ENCODE measurements at places on chromosomes 7 and 10.

DNA sequence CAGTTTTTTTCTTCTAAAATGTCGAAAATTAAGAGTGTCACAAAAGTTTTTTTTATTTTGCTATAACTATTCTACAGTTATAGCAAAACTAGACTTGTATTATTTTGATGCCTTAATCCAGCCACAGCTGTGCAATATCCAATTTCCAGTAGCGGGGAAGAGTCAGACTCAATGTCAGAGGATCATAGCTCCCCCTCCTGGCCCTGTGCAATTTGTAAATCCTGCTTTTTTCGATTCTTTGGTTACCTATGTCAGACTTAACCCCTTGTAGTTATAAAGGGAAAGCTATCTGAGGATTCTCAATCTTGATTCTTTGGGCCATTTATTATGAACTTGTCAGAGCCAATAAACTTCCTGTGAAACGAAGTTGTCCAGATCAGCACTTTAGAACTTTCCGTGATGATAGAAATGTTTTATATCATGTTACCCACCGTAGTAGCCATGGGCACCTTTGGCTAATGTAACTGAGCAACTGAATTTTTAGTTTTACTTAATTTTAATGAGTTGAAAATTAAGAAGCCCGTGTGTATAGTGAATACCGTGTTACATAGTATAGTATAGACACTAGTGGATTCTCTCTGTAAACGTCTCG, 87.7 kb upstream of the PRKCQ start:
- DNase-seq, result peak; percentile 52

DNA sequence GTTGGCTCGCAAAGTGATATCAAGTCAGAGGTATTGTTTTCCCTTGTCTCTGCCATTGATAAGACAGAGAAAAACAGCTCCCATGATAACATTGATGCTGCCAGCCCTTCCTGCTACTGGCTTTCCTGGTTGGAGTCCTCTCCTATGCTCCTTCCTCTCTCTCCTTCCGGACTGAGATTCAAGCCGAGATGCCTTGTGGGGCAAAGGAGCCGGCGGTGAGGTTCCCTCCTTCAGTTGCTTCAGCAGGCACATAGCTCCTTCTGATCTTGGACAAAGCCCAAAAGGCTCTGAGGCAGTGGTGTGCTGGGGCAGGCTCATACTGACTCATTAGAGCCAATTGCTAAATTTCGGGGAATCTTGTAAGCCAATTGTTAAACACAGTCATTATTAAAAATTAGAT, 8.8 kb upstream of the ZCCHC24 start:
- DNase-seq, result no peak

DNA sequence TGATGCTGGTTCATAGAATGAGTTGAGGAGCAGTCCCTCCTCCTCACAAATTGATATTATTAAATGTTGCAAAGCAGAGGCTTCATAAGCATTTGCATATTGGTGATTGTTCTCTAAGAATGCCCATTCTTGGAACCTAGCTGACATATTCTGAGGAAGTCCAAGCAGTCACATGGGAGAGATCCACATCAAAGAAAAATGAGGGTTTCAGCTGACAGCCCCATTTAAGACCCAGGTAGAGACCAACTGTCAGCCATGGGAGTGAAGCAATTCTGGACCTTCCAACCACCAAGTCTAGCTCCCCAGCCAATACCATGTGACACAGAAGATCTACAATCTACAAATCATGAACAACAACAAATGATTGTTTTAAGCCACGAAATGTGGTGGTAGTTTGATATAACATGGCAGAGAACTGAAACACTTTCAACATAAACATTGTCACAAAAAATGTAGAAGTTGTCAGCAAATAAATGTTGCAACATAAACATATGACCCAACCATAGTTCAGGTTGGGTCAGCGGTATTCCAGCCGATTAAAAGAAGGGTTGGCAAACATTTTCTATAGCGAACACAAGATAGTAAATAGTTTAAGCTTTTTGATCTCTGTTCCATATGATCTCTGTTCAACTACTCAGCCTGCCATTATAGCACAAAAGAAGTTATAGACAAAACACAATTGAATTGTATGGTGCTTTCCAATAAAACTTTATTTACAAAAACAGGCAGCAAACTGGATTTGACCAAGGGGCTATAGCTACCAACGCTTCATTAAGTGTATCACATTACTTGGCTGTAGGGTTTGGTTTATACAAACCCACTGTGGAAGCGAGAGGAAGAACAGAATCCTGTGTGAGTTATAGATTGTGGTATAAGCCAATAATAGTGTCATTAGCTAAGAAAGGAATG, 41.4 kb upstream of the MPP7 start:
- no peak for DNase-seq

DNA sequence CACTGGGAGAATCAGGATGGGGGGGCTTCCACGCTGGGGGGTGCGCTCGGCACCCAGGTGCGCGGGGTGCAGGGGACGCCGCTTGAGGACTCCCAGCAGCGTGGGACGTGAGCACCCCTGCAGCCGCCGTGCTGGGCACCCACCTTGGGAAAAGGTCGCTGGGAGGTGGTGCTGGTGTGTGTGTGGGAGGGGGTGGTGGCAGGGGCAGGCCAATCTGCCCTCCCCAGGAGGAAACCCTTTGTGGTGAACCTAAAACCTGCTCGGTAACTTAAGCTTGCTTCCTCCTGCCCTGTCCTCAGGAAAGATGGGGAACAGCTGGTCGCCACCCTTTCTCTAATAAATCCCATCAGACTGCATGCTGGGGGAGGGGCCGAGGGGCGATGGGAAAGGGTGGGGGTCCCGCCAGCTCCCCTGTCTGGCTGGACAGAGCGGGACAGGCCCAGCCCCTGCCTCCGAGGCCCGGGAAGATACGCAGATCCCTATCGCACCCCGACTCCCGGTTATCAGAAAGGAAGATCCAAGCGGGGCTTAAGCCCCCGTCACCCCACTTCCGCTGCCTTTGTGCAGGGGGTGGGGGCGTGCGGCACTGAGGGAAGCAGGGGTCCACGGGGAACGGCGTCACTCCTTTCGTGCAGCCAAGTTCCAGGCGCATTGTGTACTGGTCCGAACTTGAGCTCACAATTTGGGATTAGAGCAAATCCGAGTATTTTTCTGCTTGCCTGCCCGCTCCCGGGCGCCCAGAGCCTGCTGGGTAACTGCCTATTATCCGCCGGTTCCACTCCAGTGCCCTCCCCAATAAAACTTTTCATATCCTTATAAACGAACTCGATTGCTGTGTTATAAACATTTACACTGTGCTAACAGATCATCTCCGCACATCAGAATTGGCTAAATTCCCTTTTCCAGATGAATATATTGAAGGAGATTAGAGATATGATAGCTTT, 64.6 kb downstream of the UNCX start:
- DNase-seq, result peak; percentile 14

DNA sequence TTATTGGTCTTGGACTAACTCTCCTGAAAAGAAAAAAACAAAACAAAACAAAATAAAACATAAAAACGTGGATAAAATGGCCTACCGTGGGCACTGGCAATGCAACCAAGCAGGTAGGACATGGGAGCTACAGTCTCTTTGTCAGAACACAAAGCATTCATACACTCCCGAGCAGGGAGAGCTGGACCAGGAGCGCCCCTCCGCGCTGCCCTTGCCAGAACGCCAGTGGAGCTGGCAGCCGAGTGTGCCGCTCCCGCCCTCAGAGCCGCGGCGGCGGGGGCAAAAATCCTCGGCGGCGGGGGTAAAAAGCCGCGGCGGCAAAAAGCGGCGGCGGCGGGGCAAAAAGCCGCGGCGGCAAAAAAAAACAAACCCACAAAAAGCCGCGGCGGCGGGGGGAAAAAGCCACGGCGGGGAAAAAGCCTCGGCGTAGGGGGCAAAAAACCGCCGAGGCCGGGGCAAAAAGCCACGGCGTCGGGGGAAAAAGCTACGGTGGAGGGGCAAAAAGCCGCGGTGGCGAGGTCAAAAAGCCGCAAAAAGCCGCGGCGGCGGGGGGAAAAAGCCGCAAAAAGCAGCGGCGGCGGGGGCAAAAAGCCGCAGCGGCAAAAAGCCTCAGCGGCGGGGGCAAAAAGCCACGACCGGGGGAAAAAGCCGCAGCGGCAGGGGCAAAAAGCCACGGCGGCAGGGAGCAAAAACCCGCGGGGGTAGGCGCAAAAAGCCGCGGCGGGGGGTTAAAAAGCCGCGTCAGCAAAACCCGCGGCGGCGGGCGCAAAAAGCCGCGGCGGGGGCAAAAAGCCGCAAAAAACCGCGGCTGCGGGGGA, 418.1 kb downstream of the ZNF716 start:
- no peak for DNase-seq

GRCh38 chr10:33739031-33739430, 404.6 kb upstream of the NRP1 start:
- no peak for DNase-seq

DNA sequence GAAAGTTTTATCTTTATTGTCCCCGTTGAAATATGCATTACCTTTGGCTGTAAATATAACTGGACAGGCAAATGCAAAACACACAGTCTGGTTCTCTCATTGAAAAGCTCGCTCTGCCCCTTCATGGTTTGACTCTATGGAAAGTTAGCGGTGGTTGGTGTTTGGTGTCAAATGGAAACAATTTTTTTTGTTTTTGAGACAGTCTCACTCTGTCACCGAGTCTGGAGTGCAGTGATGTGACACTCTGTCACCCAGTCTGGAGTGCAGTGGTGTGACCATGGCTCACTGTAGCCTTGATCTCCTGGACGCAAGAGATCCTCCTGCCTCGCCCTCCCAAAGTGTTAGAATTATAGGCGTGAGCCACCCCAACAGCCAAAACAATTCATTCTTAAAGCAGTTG, 149.7 kb downstream of the LRRC4 start:
- DNase-seq, result no peak

- no peak for DNase-seq
These were observed 79.3 kb downstream of the MKI67 start for GRCh38 chr10:128046953-128047290.

DNA sequence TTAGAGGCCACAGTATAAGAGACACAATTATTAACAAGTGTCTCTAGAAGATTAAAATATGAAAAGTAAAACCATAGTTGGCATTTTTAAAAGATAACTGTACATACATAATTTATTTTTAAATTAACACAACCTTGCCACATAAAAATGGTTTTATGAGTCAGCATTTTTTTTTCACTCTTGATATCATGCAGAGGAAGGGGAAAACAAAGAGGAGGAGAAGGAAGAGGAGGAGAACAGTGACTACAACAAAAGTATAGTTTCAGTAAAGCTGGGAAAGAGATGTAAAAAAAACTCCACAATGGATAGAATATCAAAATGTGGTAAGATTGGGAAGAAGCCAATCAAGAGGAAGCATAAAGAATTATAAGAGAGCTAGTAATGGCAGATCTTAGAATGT, 34.0 kb downstream of the CH25H start:
- DNase-seq, result no peak

DNA sequence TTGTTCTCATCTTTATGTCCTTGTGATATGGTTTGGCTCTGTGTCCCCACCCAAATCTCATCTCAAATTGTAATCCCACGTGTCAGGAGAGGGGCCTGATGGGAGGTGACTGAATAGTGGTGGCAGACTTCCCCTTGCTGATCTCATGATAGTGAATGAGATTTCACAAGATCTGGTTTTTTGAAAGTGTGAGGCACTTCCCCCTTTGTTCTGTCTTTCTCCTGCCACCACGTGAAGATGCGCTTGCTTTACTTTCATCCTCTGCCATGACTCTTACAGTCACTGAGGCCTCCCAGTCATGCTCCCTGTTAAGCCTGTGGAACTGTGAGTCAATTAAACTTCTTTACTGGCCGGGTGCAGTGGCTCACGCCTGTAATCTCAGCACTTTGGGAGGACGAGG, 161.0 kb downstream of the HERPUD2 start:
- DNase-seq, result no peak

- no peak for DNase-seq
These were observed 175.4 kb downstream of the POU6F2 start for GRCh38 chr7:39153113-39153512.

- no peak for DNase-seq
These were observed 110.0 kb upstream of the TRIM24 start for GRCh38 chr7:138349841-138350700.

DNA sequence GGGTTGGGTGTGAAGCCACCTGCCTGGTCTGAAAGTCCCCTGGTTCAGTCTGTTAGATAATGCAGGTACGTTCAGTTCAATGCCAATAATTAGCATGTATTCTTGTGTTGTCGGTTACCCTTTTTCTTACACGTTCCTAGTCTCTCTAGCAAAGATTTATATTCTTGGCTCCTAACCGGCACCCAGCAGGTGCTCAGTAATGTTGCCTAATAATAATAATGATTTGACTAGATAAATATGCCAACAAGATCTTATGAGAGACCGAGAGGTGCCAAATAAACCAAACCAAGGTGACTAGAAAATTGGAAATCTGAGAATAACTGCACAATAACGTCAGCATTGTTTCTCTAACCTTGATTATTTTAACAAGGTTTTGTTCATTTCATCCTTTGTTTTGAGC, 1.1 kb upstream of the SMIM30 start:
- DNase-seq, result no peak

DNA sequence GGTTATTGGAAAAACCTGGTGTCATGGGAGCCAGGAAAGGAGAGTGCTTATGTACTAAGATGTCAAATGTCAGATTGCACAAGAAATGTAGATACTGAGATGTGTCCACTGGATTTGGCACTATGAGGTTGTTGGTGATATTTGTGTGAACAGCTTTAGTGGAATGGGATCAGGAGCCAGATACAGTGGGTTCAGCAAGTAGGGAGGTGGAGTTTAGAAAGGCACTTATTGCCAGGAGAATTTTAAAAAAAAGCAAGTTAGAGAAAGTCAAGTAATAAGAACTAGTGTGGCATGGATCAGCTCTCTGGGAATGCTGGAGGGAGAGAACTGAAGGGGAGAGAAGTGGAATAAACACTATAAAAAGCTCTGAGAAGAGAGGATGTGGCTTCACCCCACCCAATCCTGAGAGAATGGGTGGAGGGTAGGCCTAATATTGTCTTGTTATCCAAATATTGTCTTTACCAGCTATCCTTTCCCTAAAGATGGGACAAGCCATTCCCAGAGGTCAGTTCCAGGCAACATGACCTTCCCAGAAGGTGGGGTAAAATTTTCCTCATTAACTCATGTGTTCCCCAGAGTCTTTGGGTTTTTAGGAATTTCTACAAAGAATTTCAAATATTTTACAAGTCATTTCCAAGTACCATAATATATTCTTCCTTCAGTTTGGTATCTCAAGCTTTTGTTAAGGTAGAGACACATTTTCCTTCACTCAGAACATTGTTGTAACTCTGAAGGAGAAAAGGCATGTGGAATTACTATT, 42.3 kb downstream of the ENTPD1 start:
- DNase-seq, result no peak
